ENCODE measurements at places on chromosomes 1 and 21. TPM values are rescaled to one million over a fixed set of nuclear protein-coding genes. Genes with fewer than 3 reads are reported as not detected.
A peak's percentile ranks its signal among the peaks of the same experiment; 100 is the strongest.

- no peak overlapping the region for H3K4me3 ChIP-seq
- no peaks in the 10 kb centered on the region for H3K4me1 ChIP-seq
Observed at GRCh38 chr1:245650441-245650960, 495.7 kb downstream of the KIF26B start.

Gene PRSS38
- total RNA-seq = not detected

Gene SLC35D1
- 16.2 TPM for total RNA-seq

Gene CHIA
- total RNA-seq = not detected

- no peaks in the 10 kb centered on the region for H3K4me1 ChIP-seq
- H3K4me3 ChIP-seq = no peak overlapping the region
- no peaks in the 10 kb centered on the region for H3K27me3 ChIP-seq
- no peaks in the 10 kb centered on the region for H3K36me3 ChIP-seq
- H3K27ac ChIP-seq = no peak overlapping the region
- ATAC-seq = no peak
Observed at GRCh38 chr1:222071387-222071786, 329.5 kb upstream of the DUSP10 start.

DNA sequence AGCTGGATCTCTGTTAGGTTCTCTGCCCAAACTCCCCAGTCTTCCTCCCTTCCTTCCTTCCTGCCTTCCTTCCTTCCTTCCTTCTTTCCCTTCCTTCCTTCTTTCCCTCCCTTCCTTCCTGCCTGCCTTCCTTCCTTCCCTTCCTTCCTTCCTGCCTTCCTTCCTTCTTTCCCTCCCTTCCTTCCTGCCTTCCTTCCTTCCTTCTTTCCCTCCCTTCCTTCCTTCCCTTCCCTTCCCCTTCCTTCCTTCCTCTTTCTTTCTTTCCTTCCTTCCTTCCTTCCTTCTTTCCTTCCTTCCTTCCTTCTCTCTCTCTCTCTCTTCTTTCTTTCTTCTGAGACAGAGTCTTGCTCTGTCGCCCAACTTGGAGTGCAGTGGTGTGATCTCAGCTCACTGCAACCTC lies 8.7 kb upstream of the LSM10 start:
- H3K36me3 ChIP-seq = peaks cover 7% of the 10 kb centered on the region
- H3K4me3 ChIP-seq = no peak overlapping the region
- peaks cover 13% of the 10 kb centered on the region for H3K4me1 ChIP-seq
- no peaks in the 10 kb centered on the region for H3K27me3 ChIP-seq

DNA sequence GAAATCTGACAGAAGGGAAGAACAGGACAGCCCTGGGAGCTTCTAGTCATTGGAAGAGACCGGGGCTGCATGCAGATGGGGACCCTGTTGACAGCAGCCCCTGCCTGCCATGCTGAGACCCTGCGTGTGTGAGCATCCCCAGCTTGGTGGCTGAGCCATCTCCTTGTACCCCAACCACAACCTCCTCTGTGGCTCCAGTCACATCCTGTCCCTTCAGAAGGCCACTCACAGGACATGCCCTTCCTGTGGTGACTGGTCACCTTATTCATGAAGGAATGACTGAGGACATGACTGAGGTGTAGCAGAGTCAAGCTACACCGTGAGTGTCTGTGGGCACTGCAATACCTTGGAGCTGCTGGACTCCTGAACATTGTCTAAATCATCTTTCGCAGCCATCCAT lies 141.8 kb upstream of the ERRFI1 start:
- ATAC-seq = peak; percentile 53
- no peaks in the 10 kb centered on the region for H3K27me3 ChIP-seq
- H3K4me1 ChIP-seq = peaks cover 16% of the 10 kb centered on the region
- H3K36me3 ChIP-seq = no peaks in the 10 kb centered on the region

DNA sequence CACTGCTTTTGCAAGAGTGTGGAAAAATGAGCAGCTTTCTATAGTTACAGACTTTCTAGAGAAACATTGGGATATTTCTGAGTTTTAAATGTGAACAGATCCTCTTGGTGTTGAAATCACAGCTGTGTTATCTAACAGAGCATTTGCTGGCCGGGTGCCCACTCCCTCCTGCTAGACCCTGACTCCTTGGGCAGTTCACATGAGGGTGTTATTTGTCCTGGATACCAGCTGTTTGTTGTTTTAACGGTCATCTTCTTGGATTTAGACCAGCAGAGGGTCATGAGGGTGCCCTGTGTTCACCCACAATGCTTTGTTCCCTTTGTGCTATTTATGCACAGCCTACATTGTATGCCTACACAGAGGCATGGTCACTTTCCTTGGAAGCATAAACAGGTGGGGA lies 67.1 kb downstream of the CENPF start:
- H3K36me3 ChIP-seq = no peaks in the 10 kb centered on the region
- ATAC-seq = no peak
- no peak overlapping the region for H3K27ac ChIP-seq
- H3K4me3 ChIP-seq = no peak overlapping the region

Gene MTARC2
- not detected for total RNA-seq

DNA sequence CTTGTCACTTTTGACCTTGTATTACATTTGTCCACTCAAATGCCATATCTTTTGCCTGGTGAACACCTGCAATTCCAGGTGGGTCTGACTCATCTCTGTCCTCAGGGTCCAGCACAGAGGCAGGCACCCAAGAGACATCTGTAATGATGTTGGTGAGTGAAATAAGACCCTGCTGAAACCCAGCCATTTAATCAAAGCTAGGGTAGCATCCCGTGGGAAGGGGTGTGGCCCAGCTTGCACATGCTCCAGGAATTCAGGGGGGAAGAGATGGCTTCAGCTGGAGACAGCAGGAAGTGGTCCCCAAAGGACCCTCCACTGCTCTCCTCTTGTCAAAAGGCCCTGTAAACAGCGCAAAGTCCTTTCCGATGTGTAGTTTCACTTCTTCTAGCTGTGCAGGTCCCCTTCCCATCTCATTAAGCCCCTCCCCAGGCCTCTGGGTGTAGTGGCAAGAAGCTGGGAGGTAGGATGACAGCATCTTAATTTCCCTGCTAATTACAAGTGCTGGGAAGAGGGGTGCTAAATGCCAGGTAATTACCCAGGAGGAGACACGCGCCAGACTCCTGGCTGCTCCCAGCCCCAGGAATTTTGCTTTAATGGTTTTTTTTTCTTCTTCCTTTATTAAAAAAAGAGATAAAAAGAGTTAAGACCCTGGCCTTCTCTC lies 54.4 kb upstream of the TRABD2B start:
- H3K27ac ChIP-seq = no peak overlapping the region
- H3K27me3 ChIP-seq = peaks cover 10% of the 10 kb centered on the region
- no peak for ATAC-seq
- H3K4me1 ChIP-seq = no peaks in the 10 kb centered on the region

GRCh38 chr1:116089870-116090269 lies 21.3 kb upstream of the MAB21L3 start:
- H3K4me3 ChIP-seq = no peak overlapping the region
- no peak overlapping the region for H3K27ac ChIP-seq
- H3K27me3 ChIP-seq = peaks cover 44% of the 10 kb centered on the region
- no peak for ATAC-seq
- no peaks in the 10 kb centered on the region for H3K4me1 ChIP-seq

Gene RBP7
- not detected for total RNA-seq

GRCh38 chr1:228457017-228457395 lies 30.2 kb upstream of the RNF187 start:
- no peaks in the 10 kb centered on the region for H3K27me3 ChIP-seq
- H3K4me3 ChIP-seq = peak overlapping the region; percentile 86
- peaks cover 20% of the 10 kb centered on the region for H3K36me3 ChIP-seq
- ATAC-seq = peak; percentile 8

DNA sequence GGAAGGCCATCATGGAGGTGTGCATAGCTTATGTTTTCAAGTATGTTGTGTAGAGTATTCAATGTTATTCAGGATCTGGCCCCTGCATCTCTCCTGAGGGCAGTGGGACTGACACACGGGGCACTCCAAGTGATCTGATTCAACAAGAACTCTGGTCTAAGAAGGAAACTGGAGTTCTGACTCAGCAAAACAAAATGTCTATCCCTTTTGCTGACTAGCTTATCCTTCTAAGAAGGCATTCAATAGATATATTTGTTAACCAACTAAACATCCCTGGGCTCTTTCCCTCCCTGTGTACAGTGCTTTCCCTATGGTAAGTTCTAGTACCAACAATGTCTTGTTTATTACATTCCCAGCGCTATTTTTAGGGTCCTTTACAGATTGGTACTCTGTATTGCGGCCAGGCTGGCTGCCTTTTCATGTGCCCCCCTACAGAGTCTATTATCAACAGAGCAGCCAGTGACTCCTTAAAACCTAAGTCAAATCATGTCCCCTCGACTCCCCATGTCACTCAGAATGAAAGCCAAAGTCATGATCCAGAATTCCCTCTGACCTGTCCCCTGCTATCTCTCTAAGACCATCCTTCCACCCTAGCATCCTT lies 304.9 kb downstream of the KCNH1 start:
- H3K36me3 ChIP-seq = no peaks in the 10 kb centered on the region
- H3K4me3 ChIP-seq = no peak overlapping the region
- no peak for ATAC-seq
- H3K4me1 ChIP-seq = no peaks in the 10 kb centered on the region

DNA sequence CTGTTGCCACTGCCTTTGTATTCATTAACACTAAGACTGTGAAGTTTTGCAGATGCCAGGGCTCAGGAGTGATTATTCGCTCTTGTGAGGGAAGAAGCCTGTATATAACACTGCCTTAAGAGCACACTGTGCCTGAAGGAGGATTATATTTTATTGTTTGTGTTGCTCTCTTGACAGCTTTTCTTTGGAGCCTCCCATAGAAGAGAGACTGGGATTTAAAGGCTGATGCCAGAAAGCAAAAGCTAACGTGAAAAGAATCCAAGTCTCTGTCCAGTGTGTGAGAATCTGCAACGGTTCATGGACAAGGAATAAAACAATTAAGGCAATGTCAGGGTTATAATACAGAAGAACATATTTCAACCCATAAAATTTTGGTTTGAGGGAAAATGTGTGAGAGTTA lies 316.8 kb downstream of the NFIA start:
- ATAC-seq = no peak
- no peaks in the 10 kb centered on the region for H3K27me3 ChIP-seq
- no peaks in the 10 kb centered on the region for H3K4me1 ChIP-seq
- H3K27ac ChIP-seq = no peak overlapping the region

GRCh38 chr1:236193184-236193583 lies 50.8 kb downstream of the GPR137B start:
- no peaks in the 10 kb centered on the region for H3K27me3 ChIP-seq
- peaks cover 93% of the 10 kb centered on the region for H3K36me3 ChIP-seq
- H3K4me3 ChIP-seq = no peak overlapping the region
- H3K27ac ChIP-seq = no peak overlapping the region
- H3K4me1 ChIP-seq = no peaks in the 10 kb centered on the region
- no peak for ATAC-seq

- H3K4me3 ChIP-seq = no peak overlapping the region
- H3K4me1 ChIP-seq = peaks cover 11% of the 10 kb centered on the region
- H3K27me3 ChIP-seq = no peaks in the 10 kb centered on the region
- H3K27ac ChIP-seq = no peak overlapping the region
Observed at GRCh38 chr1:1680912-1681273, 11.7 kb downstream of the SLC35E2B start.

- no peak overlapping the region for H3K27ac ChIP-seq
- peak overlapping the region; percentile 56 for H3K4me3 ChIP-seq
- H3K4me1 ChIP-seq = peaks cover 6% of the 10 kb centered on the region
- H3K27me3 ChIP-seq = peaks cover 69% of the 10 kb centered on the region
Observed at GRCh38 chr1:63774617-63775417, 1.0 kb downstream of the ROR1 start.

DNA sequence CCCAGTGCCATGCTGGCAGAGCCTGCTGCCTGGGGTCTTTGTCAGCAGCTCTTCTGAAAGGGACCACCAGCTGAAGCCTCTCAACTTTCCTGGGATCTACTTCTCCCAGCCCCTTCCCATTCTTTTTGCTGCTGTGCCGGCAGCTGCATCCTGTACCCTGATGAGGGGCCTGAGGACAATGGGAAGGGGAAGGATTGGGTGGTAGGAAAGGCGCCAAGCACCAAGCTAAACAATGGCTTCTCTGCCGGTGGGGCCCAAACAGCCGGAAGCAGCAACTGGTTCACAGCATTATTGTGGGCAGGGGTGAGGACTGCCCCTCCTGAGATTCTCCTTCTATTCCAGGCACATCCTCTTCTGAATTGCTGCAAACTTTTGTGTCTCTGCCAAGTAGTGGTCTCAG lies 5.0 kb upstream of the EFCAB14 start:
- H3K27ac ChIP-seq = no peak overlapping the region
- no peaks in the 10 kb centered on the region for H3K36me3 ChIP-seq
- H3K27me3 ChIP-seq = peaks cover 19% of the 10 kb centered on the region
- no peak for ATAC-seq

DNA sequence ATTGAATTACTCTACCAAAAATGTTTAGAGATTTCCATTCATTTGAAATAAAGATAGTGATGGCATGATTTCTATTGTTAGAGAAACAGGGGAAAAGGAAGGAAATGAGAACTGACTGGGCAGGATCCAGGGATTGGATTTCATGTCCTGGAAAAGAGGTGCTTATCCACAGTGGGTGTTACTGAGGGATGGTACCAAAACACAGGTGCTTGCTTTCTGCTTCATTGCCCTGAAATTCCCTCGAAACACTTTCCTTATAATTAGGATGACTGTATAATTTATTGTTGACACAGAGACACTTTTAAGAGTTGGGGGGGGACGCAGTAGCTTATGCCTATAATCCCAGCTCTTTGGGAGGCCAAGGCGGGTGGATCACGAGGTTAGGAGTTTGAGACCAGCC lies 185.0 kb upstream of the KCNK2 start:
- H3K4me3 ChIP-seq = no peak overlapping the region
- H3K4me1 ChIP-seq = no peaks in the 10 kb centered on the region
- ATAC-seq = no peak
- no peak overlapping the region for H3K27ac ChIP-seq

DNA sequence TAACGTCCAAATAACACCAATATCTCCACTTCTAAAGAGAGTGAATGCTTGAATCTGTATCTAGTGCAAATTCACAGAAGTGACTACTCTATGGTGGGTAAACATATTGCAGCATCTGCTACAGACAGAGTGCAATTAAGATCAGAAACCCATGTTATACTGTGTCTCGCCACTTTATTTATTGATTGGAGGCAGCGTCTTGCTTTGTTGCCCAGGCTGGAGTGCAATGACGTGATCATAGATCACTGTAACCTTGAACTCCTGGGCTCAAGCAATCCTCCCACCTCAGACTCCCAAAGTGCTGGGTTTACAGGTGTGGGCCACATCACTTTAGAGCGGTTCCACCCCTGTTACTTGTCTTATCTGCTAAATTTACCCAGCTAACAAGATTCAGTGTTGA lies 57.0 kb downstream of the HLCS start:
- peak overlapping the region; percentile 100 for H3K27ac ChIP-seq
- H3K4me1 ChIP-seq = peaks cover 26% of the 10 kb centered on the region
- no peaks in the 10 kb centered on the region for H3K27me3 ChIP-seq
- H3K36me3 ChIP-seq = peaks cover 23% of the 10 kb centered on the region
- H3K4me3 ChIP-seq = peak overlapping the region; percentile 77

GRCh38 chr1:59526240-59526639 lies 229.3 kb downstream of the FGGY start:
- H3K4me1 ChIP-seq = no peaks in the 10 kb centered on the region
- H3K36me3 ChIP-seq = no peaks in the 10 kb centered on the region
- H3K27ac ChIP-seq = no peak overlapping the region
- no peaks in the 10 kb centered on the region for H3K27me3 ChIP-seq

GRCh38 chr1:175690298-175690697 lies 53.1 kb downstream of the TNR start:
- H3K4me3 ChIP-seq = no peak overlapping the region
- H3K36me3 ChIP-seq = no peaks in the 10 kb centered on the region
- H3K4me1 ChIP-seq = no peaks in the 10 kb centered on the region

- no peak for ATAC-seq
- no peak overlapping the region for H3K27ac ChIP-seq
- H3K4me1 ChIP-seq = no peaks in the 10 kb centered on the region
- H3K4me3 ChIP-seq = no peak overlapping the region
- no peaks in the 10 kb centered on the region for H3K36me3 ChIP-seq
- peaks cover 6% of the 10 kb centered on the region for H3K27me3 ChIP-seq
Observed at GRCh38 chr21:30268608-30269197, 14.0 kb downstream of the KRTAP24-1 start.

All from activated T-helper 17 cell treated with anti-CD3 and anti-CD28 coated beads, Interleukin-2, amount 50 U/mL, for 72 hours (primary cell).